ENCODE measurements at places on chromosomes 1 and 21. TPM values are rescaled to one million over a fixed set of nuclear protein-coding genes. Genes with fewer than 3 reads are reported as not detected.

AVPR1B gene
- not detected for total RNA-seq

SSX2IP gene
- total RNA-seq = 11.9 TPM

KCNJ9 gene
- total RNA-seq = 0.05 TPM

RABGAP1L gene
- 69.2 TPM for total RNA-seq

GRCh38 chr1:6545276-6546112 lies 8.8 kb downstream of the NOL9 start:
- no peak for DNase-seq

GRCh38 chr21:37623689-37624088 lies 257.1 kb downstream of the DYRK1A start:
- DNase-seq = no peak

GRCh38 chr1:35190784-35191183 lies 2.2 kb downstream of the SFPQ start:
- DNase-seq = no peak

DNA sequence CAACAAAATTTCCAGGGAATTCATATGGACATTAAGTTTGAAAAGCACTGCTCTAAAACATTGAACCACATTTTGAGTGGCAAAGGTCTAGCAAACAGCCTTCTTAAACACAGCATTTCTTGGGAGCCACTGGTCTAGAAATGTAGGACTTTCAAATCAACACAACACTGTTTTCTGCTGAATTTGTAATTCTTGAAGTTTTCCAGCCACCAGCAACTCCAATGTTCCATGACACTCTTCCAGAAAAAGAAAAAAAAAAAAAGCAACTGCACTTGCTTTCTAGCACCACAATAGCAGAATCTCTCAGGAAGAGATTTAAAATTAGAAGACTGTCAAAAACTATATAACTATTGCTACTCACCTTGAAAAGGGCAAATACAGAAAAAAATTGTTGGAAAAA lies 4.5 kb downstream of the SYDE2 start:
- no peak for DNase-seq

- DNase-seq = no peak
Observed at GRCh38 chr21:38567335-38567969, 69.2 kb upstream of the ERG start.

DNA sequence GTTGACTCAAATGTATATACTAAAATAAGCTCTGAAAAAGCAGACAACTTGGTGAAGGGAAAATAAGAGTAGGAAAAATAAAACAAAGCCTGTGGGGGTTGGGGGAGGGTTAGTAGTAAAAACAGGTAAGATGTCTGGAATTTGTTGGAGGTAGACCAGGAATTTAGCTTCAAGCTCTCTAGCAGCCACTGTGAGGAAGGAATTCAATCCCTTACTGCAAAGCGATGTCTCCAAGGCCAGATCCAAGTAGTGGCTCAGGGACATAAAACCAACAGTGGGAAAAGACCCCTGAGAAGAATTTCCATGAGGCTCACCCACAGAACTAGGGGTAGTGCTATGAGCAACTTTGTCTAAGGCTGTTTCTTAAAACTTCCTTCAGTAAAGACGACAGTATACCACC lies 7.8 kb downstream of the ANGPTL7 start:
- no peak for DNase-seq

DNA sequence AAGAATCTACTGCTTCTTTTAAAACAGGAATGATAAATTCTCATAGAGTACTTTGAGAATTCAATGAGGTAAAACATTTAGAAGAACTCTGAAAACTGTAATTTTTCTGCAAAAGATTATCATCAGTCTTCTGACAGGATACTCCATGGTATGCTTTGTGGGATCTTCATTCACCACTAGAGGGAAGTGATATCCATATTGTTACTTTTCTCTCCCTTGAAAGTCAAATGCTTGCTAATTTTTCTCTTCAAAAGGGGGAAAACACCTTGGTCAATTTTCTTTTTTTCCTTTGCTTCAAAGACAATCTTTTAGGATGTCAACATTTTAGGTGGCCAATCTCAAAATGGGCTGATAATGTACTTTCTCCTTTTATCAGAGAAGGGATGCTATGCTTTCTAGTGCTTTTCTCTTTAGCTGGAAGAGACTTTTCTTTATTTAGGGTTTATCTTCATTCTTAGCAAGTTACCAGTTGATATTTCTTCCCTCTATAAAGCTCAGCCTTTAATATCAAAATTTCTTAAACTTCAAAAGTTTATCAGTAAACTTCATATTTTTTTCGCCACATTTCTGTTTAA lies 95.5 kb downstream of the NEGR1 start:
- no peak for DNase-seq

Measured in left ventricle myocardium inferior (tissue), 1 donor.